NCI-H510A treated with DMSO at 0.1 percent for 48 hours (cell line): ENCODE measurements at places on chromosomes 13 and 19.

GRCh38 chr19:781800-782184, 15.5 kb upstream of the PTBP1 start:
- DNase-seq, result no peak

- no peak for DNase-seq
Observed at GRCh38 chr13:107827840-107828549, 387.3 kb downstream of the LIG4 start.

DNA sequence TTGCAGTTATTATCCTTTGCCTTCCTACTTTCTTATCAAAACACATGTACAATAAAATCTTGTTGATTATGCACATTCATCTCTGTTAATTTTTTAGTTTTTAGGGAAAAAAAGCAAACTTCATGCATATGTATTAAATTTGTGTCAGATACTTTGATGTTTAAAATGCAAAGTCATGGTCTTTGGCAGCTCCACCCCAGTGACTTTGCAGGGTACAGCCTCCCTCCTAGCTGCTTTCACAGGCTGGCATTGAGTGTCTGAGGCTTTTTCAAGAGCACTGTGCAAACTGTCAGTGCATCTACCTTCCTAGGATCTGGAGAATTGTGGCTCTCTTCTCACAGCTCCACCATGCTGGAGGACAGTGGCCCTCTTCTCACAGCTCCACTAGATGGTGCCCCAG, 1988.1 kb upstream of the PCDH20 start:
- DNase-seq, result no peak

- DNase-seq, result no peak
Observed at GRCh38 chr13:78521091-78521490, 82.3 kb downstream of the POU4F1 start.

DNA sequence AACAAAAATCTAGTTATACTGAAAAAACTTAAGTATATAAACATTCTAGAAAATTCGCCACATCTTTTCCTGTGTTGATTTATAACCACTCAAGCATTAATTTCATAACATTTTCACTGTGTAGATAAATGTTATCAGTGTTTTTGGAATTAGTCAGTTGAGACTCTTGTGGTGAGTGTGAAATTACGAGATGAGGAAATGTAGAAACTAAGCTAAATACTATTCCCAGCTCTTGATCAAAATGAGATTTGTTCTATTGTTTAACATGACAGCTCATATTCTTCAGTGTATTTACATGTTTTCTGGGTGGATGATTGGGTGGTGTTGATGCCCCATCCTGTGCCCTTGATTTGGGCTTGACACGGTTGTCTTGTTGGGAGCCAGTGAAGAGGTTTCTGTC, 406.8 kb downstream of the DACH1 start:
- DNase-seq, result no peak

- no peak for DNase-seq
Observed at GRCh38 chr13:94154367-94154766, 325.1 kb downstream of the DCT start.

- no peak for DNase-seq
Observed at GRCh38 chr13:22848539-22849052, 332.2 kb upstream of the SGCG start.

DNA sequence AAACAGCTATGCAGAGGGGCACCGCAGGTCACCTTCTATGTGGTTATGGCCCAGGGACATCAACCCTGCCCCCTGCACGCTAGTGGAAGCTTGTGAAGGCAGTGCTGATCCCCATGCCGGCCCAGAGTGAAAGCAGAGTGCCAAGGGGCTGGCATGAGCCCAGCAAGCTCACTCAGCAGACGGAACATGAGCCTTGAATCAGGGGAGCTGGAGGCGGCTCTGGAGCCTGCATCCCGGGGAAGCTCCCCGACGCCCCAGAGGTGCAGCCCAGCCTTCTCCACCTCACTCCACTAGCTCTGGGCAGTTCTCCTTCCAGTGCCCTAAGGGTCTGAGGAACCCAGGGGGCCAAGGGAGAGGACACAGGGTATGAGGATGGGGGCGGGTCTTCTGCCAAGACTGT, 19.0 kb upstream of the ISYNA1 start:
- DNase-seq, result no peak

GRCh38 chr19:47296036-47296435, 13.6 kb upstream of the C5AR1 start:
- peak; percentile 75 for DNase-seq

DNA sequence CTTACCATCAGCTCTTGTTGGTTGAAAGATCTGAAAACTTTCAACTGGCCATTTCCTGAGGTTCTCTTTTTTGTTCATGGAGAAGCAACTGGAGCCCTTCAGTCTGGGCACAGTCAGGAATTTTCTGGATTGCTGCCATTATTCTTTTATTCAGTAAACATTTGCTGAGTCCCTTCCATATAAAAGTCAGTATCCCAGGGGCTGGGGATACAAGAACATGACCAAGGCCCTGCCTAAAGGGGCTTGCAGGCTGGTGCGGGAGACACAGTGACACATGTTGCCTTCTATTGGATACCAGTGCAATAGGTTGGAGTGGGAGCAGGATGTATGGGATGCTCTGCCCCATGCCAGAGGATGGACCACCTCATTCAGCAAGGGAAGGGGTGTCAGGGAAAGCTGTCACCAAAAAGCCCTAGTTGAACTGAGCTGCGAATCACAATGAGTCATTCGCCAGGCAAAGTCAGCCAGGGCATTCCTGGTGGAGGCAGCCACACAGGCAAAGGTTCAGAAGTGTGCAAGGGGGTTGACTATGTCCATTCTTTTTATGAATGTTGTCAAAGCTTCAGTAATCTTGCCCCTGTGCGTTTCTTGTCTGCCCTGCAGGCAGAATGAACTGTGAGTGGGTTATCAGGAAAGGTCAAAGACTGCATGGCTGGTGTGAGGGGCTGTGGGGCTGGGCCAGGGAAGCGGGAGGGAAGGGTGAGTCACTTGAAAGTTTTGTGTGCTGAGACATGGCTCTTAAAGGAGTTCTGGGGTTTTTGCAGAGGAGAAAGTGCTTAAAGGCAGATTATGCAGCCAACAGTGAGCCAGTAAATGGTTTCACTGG, 395.9 kb downstream of the KCNRG start:
- DNase-seq, result no peak

GRCh38 chr13:96650301-96650886, 343.9 kb downstream of the OXGR1 start:
- no peak for DNase-seq

- DNase-seq, result no peak
Observed at GRCh38 chr13:53215563-53215962, 186.9 kb downstream of the OLFM4 start.

GRCh38 chr13:99689955-99690354, 188.7 kb downstream of the TM9SF2 start:
- DNase-seq, result no peak

GRCh38 chr13:77698201-77699058, 943 bp downstream of the SLAIN1 start:
- no peak for DNase-seq

- no peak for DNase-seq
Observed at GRCh38 chr13:59208405-59209195, 955.1 kb downstream of the DIAPH3 start.

- DNase-seq, result no peak
Observed at GRCh38 chr13:45548281-45548680, 67.3 kb downstream of the ERICH6B start.

DNA sequence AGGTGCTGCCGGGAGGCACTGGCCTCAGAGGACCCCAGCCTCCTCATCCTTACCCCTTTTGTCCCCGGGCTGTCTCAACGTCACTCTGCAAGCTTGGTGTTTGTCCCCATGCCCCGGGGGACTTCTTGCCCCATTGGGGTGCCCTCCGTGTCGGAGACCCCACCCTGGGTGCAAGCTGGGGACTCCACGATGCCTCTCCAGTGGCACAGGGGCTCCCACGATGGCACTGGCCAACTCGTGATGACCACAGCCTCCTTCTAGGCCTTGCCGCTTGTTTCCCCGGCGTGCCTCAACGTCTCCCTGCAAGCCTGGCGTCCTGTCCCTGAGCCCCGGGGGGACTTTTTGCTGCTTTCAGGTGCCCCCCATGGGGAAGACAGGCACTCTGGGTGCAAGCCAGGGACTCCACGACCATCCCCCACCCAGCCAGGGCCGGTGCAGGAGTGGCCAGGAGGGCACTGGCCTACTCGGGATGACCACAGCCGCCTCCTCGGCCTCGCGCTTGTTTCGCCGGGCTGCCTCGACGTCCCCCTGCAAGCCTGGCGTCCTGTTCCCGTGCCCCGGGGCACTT, 237.0 kb downstream of the TUBA3C start:
- no peak for DNase-seq

DNA sequence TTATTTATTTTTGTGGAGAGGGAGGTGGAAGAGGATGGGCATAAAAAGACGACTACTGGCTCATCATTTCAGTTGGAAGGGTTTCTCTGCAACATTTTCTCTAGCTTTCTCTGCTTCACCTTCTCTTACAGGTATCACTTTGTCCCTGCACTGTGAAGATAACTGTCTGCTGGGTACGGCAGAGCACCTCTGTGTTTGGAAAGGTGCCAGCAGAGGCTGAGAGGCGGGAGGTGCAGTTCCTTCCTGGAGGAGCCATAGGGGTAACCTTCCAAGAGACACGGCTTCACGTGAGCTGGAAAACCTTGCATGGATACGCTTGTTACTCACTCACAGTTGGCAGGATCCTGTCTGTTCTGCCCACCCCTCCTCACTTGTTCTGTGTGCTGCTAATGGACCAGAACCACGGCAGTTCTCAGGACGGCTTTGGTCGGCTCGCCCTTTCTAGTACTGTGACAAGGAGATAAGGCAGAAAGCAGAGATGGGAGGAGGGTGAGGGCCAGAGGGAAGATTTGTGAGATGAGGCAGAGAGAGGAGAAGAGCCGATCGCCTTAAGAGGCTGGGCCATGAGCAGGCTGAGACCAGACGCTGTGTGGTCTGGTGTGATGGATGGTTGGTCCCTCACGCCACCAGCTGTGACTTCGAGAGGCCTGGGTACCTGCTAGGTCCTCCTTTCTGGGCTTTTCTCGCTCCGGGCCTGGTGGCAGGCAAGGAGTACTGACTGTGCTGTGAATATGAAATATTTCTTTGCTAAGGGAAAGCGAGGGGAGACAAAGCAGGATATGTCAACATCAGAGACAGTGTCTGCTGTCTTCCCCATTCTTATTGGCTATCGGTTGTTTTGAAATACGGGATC, 66.8 kb downstream of the MRPL57 start:
- DNase-seq, result peak; percentile 47
